ENCODE measurements at places on chromosomes 11 and 22.

DNA sequence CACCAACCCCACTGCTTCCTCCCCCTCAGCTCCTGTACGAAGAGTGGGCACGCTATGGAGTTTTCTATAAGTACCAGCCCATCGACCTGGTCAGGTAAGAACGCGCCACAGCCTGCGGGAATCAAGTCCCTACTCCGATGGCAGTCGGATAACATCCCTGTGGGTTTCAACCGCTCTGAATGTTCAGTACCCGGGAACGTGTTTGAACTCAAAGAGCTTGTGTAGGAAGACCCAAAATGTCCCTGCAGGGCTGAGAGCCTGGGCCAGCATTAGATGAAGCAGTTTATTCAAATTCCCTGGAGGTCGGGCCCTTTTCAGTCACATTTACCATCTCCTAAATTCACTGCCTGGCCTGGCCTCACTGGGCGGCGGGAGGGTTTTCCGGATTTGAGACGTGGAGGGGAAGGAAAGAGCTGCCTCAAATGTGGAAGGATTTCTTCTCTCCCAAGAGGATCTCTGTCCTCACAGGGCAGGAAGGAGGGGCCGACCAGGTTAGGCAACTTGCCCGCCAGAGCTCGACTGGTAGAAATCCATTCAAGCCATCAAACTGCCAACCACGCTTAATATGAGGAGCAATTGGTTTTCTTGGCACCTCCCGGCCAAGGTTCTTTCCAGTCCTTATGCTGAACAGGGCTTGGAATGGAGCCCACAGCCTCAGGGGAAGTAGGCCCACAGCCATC, 46.3 kb downstream of the ANO1 start:
- DNase-seq, result no peak

GRCh38 chr11:33438301-33438700, 181.1 kb downstream of the HIPK3 start:
- no peak for DNase-seq

DNA sequence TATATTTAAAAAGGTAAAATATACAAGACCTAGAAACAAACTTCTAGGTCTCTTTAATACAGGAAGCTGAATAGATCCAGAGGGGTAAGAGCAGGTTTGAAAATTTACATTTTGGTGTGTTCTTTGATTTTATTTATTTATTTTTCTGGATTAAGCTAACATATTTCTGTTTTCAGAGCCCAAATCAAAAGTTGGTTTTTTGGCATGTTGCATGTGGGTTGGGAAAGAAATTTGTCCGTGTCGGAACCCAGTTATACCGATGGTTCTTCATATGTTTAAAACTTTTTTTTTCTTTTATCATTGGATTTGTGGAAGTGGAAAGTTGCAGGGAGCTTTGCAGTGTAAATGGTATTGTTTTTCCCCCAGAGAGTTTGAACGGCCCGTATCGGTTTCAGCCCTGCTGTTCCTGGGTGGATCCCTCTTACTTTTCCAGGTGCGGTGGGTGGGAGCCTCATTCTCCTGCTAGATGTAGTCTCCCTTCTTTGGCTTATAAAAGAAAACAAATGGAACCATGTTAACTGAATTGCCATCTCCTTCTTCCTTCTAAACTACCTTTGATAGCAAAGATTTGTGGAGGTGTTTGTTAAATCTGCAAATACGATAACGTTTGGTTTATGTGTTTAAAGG, 746 bp downstream of the CTNND1 start:
- DNase-seq, result no peak

DNA sequence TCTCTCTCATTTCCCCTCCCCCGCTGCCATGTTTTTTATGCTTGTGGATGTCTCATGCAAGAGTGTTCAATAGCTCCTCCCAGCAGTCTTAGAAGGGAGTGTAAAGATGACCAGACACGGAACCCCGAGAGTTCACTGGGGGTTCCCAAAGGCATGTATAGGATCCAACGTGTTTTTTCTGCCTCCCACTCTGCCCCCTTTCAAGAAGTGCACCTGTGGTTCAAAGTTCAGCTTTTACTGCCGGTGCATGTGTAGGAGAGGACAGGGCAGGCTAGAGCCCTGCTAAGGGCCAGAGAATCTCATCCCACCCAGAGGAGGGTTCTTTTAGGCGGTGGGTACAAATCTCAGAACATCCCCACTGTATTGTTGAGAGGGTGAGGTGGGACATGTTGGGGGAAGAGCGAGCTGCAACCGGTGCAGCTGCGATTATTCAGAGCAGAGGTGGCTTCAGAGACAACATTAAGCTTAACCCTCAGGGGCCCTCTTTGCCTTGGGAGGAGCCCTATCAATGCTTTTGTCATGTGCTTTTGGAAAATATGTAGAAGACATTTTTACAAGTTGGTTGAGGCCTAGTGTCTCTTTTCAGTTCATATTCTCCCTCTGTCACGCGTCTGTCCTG, 14.5 kb downstream of the MIF start:
- no peak for DNase-seq

- no peak for DNase-seq
These were observed 12.1 kb downstream of the MED15 start for GRCh38 chr22:20519558-20519957.

DNA sequence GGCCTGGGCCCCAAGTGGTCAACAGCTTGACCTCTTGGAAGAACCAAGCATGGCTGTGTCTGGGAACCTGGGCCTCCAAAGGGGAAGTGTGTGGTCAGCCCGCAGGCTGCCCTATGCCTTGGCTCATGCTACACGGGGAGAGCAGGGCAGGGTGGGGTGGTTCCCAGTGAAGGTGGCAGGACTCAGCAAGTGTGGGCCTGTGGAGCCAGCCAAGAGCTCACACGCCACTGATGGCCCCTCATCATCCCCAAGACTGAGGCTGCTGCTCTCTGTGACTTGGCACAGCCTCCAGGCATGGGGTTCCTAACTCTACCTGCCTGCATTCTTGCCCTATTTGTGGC, 15.9 kb upstream of the DGCR8 start:
- no peak for DNase-seq

GRCh38 chr11:79918846-79919245, 478.0 kb upstream of the TENM4 start:
- no peak for DNase-seq

- DNase-seq, result no peak
These were observed 44.3 kb downstream of the MICAL3 start for GRCh38 chr22:17980015-17980590.

DNA sequence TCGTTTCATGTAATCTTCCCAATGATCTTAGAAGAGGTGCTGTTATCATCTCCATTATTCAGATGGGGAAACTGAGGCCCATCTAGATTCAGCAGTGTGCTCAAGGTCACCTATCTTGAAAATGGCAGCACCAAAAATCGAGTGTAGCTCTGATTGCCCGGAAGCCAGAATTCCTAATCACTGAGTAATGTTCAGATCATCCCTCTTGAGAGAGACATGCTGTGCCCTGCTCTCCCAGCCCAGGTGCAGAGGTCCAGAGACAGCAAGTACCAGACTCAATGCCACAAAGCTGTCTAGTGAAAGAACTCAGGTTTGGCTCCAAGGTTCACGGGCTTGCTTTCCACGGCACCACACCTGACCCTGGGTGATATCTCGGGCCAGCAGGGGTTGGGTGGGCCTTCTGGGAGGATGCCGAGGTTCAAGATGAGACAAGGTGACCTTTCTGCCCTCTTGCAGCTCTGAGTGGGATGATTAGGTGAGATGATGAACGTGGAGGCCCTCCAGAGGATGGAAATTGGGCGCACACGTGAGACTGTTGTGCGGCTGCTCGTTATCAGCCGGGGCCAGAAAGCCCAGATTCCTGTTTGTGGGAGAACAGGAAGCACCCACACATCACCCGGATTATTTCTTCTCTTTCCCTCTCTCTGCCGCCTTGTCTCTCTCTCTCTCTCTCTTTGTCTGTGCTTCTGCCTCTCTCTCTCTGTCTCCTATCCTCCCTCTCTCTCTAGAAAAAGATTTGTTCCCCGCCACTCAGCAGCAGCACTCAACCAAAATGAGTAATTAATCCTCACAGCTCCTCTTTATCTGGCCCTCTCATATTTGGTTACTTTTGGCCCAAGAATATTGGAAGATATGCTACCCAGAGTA, 19.0 kb upstream of the RASD2 start:
- DNase-seq, result no peak

DNA sequence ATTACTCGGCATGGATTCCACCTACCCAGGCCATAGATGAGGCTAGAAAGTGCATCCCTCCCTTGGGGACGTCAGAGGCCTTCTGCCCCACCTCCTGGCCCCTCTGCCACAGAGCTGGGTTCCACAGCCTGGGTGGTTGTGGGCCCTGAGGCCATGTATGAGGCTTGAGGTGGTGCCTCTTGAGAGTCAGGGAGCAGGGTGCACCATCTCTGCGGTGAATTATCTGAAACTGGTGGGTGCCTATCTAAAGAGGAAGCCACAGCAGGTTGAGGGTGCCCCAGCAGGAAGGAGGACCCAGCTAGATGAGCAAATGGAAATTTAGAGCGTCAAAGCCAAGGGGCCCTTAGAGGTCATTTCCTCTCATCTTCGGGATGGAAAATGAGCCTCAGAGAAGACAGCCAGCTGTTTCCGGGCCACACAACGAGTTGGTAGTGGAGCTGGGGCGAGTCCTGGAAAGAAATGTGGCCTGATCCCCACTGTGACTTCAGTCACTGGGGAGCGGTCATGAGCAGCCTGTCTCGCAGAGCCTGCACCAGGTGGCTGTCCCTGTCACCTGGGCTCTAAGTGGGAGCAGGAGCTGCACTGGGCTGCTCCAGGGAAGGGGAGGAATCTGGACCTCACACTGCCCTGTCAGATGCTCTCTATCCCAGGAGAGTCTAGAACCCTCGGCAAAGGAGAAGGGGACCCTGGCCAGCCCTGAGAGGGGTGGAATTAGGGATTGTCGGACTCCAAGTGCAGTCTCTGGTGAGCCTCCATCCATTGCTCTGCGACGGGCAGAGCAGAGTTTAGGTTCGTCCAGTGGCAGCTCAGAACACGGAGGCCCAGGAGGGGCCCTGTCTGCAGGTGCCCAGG, 7.3 kb downstream of the ADORA2A start:
- peak; percentile 86 for DNase-seq

GRCh38 chr11:106012744-106013143, 9.3 kb downstream of the MSANTD4 start:
- DNase-seq, result no peak

DNA sequence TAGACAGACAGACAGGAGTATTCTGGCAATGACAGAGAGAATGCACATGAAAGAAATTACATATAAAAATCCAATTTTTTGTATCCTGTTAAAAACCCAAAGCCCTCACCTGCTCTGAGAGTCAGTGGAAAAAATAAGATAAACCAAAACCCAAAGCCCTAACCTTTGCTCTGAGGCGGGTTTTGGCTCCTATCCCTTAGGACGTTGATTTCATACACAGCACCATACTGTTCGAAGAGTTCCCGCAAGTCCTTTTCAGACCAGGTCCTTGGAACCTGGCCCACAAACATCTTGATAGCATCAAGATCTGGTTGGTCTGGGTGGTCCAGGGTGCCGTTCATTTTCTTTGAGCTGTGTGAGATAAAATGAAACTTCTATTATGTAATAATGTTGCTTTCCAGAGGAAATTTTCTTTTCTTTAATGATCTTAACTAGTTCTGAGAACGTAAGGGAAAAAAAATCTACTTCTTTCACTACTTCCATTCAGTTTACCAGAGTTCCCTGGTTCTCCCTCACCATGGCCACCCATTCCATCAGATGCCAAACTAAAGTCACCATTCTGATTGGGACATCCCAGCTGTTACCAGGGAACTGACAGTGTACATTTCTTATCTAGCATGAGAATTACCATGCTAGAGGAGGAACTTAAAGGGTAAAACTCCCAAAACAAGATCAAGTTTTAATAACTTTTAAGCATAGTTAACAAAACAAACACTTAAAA, 39.9 kb upstream of the RAPSN start:
- DNase-seq, result no peak

GRCh38 chr22:22431271-22432220, 77.0 kb downstream of the ZNF280B start:
- peak; percentile 51 for DNase-seq

- DNase-seq, result no peak
These were observed 8.0 kb upstream of the LIN7C start for GRCh38 chr11:27514558-27514957.

DNA sequence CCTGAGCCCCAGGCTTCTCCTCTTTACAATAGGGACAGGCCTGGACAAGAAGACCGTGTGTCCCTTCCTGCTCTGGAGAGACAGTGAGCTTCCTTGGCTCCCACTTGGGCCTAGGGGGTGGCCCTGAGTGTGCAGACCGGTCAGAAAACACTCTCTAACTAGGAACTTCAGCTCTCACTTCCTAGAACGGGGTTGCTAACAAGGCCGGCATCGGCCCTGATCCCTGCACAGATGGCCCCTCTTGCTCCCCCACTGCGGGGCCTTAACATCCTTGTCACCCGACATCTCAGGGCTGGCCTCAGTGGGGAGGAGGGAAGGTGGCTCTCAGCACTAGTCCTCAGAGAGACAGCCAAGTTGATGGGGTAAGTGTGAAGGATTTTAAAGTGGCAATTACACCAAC, 406.9 kb downstream of the CTTN start:
- no peak for DNase-seq

- DNase-seq, result no peak
These were observed 548.2 kb downstream of the TBC1D22A start for GRCh38 chr22:47310601-47311000.

- DNase-seq, result no peak
These were observed 390.6 kb downstream of the SOX6 start for GRCh38 chr11:15965562-15966250.

- DNase-seq, result no peak
These were observed 9.7 kb upstream of the LRRC55 start for GRCh38 chr11:57172031-57172430.

DNA sequence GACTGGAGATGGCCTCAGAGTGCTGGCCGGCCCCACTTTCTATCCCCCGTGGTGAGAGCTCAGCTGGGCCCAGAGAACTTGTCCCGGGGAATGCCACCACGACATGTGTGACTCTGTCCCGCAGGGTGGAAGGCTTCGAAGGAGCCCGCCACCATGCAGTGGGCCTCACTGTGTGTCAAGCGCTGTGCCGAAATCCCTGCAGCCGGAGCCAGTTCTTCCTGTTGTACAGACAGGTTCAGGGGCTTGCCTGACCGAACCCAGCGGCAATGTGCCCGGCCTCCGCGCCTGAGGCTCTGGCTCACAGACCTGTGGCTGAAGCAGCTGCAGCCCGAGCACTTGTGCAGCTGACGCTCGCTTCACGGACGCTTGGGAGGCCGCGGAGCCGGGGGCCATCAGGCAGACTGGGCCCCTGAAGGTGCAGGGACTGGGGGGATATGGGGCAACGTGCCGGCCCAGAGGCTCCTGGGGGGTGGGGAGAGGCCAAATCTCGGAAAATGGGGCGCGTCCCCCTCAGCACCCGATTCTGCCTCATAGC, 650 bp downstream of the PPM1F start:
- peak; percentile 52 for DNase-seq

DNA sequence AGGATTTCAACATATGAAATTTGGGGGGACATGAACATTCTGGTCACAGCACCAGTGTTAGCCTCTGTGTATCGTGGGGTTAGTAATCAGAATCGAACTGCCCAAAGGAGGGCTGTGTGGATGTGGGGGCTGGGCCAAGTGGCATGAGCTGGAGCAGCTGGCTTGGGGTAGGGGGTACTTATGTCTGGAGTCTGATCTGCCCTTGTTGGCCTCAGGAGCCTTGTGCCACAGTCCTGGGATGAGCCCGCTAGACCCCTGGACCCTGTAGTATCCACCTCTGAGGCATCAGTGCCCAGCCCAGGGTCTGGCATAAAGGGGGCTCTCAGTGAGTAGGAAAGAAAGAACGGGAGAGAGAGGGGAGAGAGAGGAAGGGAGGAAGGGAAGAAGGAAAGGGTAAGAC, 67.3 kb downstream of the LRRC32 start:
- no peak for DNase-seq

- DNase-seq, result no peak
These were observed 1.8 kb downstream of the SYT7 start for GRCh38 chr11:61578819-61579675.

Measured in GM06990 (cell line).